ENCODE measurements at places on chromosomes 7 and 10. TPM values are rescaled to one million over a fixed set of nuclear protein-coding genes. Genes with fewer than 3 reads are reported as not detected.

DNA sequence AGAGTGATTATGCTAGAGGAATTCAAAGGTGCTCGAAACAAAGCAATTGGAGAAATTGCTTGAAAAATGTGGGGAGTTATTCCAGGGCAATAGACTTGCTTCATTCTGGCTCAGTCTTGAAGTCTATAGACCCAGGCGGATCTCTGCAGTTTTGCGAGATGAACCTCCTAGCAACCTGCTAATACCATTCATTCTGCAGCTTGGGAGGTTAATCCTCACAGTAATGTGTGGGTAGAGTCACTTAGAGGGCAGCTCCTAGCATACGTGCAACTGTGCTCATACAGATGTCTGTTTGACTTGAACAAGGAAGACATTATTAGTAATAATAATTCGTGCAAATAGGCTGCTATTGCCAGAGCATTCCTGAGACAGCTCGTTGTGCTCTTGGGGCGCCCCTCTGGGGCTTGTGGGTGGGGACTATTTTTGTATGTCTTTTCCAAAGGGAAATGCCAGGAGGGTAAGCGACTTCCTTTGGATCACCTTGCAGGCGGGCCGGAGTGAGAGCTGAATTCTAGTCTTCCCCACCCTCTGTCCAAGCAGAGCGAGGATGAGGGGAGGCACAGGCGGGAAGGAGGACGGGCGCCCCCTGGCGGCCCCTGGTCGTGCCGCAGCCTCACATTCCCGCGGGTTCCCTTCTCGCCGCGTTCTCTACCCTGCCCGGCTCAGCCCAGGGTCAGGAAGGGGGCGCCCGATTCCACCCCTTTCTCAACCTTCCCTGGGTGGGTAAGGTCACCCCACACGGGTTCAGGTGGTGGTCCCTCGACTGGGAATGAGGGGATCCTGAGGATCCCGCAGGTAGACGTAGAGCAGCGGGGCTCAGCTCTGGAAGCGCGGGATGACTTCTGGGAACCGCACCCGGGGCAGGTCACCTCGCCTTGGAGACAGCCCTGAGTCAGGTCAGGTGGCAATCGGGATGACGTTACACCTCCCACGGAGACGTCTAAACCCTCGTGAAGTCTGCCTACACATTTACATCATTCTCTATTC, 241.5 kb downstream of the PHTF2 start:
- no peak for ATAC-seq

DNA sequence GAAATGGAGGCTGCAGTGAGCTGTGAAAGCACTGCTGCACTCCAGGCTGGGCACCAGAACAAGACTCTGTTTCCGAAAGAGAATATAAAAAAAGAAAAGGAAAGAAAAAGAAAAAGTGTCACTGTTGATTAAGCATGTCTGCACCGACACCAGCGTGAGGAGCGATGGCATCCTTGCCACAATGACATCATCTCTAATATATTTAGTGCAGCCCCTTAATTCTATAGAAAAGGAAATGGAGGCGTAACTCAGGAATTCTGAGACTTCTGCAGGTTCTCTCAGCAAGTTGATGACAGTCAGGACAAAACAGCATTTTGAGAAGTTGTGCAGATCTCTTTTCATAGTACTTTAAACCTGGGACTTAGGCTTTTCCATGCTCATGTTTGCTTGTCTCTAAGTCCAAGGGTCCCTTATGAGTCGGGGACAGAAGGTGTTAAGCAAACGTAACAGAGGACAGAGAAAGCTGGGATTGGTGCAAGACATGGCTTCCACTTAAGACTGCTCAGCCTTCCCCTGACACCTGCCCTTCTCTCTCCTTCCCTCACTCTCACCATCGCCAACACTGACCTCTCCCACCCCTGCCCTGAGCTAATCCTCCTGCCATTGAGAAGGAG, 16.9 kb upstream of the ANKRD1 start:
- no peak for ATAC-seq

DNA sequence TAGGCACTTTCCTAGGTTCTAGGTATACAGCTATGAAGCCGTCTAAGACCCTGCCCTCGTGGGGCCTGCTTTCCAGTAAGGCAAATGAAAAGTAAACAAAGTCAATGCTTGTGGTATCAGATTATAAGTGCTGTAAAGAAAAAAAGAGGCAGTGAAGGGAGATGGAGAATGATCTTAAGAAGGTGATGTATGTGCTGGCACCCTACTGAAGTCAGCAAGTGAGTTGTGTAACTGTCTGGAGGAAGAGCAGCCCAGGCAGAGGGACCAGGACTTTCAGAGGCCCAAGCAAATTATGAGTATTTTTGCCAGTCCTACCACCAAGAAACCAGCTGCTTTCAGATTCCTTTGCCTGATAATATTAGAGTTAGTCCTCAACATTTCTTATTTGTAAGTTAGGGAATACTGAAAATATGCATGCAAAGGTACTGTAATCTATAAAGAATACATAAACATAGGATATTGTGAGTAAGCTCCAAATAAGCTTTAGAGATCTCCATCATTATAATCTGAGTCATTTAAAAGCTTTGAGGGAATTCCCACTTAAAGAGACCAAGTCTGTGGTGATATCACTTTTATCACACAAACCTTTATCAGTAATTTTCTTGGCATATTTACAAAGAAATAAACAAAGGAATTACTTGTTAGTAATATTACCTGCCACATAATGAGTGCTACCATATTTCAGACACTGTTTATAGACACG, 329.2 kb upstream of the LRGUK start:
- no peak for ATAC-seq

GRCh38 chr10:62456611-62457101, 82.5 kb downstream of the ZNF365 start:
- ATAC-seq = no peak

DNA sequence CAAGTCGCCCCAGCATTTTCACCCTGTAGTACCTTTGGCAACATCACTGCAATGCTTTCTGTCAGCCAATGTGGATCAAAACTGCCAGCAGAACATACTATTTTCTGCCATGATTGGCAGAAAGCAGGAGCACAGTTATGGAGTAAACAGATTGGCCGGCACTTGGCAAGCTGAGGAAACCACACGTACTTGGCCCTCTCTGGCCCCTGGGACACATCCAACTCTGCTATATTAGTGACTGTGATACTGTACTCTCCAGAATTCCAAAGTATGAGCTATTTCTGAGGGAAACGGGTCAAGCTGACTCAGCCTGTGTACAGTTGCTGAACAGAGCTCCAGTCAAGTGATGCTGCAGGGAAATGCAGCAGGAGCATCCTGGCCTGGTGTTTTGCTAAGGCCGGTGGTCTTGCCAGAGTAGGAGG, 39.8 kb upstream of the LANCL2 start:
- ATAC-seq = no peak

DNA sequence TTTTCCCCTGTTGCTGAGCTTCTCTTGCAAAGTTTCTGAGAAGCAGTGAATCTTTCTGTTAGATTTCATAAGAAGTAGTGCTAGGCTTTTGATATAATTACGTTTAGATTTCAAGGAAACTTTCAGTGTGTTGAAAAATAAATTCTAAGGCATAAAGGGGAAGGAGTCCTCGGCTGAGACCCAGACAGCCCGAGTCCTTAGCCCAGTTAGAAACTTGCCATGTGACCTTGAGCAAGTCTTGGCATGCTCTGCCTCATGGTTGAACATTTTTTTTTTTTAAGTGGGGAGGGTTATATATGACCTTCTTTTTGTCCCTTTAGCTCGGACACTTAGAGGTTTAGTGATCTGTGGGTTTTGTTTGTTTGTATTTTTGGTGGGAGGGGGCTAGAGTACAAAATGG, 117.5 kb downstream of the TCF7L2 start:
- ATAC-seq = peak; percentile 3

GRCh38 chr7:1004018-1004852, 21.3 kb downstream of the CYP2W1 start:
- ATAC-seq = peak; percentile 9

GRCh38 chr10:119452396-119452795, 90.1 kb downstream of the RGS10 start:
- no peak for ATAC-seq

DNA sequence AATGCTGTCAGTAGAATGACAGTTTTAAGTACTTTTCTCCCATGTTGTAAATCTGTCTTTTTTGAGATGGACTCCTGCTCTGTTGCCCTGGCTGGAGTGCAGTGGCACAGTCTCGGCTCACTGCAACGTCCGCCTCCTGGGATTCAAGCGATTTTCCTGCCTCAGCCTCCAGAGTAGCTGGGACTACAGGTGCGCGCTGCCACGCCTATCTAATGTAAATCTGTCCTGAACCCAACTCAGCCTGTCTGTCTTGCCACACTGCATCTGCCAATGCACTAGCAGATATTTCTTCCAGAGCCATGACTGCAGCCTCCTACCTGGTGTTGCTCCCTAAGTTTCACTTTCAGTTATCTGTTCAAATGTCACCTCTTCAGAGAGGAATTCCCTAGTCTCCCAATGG, 264.1 kb downstream of the PHF14 start:
- ATAC-seq = no peak

DNA sequence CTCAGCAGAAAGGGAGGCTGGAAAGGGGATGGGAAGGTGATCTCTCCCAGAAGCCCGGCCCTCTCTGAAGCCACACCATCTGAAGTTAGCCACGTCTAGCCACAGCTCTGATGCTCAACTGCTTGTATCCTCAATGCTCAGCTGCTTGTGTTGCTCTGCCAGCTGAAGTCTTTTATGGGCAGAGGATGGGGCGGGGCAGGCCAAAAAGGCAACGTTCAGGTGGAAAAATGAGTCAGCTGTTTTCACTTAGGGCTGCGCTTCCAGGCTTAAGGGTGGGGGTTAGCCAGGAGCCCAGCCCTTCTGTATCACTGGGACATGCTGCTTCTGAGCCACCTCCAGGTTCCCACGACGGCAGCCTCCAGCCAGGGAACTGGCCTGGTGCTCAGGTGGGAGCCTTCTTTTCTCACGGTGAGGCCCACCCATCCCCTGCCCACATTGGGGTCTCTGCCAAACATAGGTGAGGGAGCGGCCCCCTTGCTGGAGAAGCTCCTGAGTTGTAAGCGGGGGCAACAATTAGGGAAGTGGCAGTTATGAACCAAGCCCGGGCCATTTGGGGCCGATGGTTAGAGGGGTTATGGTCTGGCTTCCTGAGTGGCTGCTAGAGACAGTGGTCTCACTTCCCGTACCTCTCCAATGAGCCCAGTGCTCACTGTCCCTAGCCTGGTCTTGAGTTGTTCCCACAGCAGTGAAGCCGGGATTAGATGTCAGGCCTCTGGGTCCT, 44.9 kb upstream of the CNPY1 start:
- ATAC-seq = no peak

DNA sequence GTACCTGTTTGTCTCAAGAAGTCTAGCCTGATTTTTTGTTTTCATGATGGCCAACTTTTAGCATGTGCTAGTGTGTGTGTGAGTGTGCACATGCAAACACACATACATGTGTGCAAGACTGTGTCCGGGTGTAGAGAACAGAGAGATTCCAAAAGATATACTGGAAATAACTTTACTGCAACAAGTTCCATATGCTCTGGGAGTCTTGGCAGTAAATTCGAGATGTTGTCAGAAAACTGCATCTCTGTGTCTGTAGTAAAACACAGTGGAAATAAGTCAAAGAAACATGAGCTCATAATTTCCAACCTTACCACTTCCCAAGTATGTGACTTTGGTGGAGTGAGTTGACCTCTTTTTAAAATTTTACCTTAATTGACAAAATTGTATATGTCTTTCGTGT, 950.8 kb upstream of the C7orf33 start:
- ATAC-seq = no peak

GRCh38 chr7:152011860-152012259, 13.6 kb upstream of the GALNT11 start:
- ATAC-seq = peak; percentile 69

- ATAC-seq = no peak
These were observed 355.1 kb upstream of the SHH start for GRCh38 chr7:156167417-156167807.

DNA sequence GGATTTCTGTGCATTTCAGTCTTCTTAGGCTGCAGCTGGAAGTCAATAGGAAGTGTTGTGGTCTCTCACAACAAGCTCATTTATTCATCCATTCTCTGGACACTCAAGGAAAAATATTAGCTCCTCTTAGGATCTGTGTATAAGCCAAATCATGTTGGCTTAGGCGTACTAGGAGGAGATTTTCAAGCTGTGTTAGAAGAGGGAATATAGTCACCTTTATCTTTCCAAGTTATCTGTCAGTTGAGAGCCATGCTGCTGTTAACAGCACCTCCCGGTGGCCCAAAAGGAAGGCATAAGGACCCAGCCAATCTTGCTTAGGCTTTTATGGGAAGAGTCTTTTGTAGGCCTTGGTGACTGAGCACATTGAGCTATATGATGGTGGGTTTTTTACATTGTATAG, 220.0 kb downstream of the LRMDA start:
- ATAC-seq = no peak

DNA sequence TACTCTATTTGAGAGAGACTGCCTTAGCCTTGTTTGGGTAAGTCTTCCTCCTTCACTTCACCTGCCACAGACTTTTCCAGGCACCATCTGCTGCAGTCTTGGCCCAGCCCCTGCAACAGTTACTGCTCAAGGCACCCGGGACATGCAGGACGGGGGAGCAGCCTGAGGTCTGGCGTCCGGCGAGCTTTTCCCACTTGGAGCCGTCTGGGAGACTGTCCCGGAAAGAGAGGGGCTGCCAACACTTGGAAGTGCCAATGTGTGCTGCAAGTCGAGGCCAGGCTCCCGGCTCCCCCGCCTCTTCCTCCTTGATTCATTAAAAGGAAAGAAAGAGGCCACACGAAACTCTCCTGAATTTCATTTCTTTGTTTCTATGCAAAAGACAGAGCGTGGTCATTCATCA, 13.7 kb downstream of the HTRA1 start:
- ATAC-seq = no peak

DNA sequence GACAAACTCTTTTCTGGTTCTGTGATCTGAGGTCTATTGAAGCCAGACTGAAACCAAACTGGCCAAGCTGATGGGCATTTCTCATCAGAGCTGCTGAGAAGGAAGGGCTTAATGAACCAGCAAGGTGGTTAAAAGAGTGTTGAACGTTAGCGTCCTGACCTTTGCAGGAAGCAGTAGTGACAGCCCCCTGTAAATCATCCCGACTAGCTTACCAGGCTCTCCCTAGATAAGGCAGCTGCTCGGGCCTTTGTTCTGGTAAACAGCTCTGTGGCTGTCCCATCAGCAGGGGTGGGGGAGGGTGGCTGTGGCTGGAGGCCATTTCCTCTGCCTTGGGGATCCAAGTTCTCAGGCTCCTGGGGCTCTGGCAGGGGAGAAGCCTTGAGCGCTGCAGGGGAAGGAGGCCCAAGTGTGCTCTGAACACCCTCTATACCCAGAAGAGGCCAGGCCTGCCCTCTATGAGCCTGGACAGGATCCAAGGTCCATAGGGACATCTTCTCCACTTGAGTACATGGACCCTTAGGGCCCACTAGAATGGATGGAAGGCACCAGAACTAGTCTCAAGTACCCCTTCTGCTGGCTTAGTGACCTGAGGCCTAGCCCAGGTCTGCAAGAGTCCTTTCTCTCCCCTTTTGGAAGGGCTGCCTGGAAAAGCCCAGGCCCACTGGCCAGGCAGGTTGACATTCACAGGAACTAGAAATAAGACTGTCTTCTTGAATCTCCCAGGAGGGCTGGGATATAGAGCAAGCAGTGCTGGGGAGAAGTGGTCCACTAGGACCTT, 134.6 kb downstream of the ARHGAP22 start:
- ATAC-seq = peak; percentile 76

The SERPINE1 gene
- 0.18 TPM for total RNA-seq

The PON1 gene
- 0.69 TPM for total RNA-seq
